D721Med (cell line): ENCODE measurements at places on chromosomes 5 and 9.

DNA sequence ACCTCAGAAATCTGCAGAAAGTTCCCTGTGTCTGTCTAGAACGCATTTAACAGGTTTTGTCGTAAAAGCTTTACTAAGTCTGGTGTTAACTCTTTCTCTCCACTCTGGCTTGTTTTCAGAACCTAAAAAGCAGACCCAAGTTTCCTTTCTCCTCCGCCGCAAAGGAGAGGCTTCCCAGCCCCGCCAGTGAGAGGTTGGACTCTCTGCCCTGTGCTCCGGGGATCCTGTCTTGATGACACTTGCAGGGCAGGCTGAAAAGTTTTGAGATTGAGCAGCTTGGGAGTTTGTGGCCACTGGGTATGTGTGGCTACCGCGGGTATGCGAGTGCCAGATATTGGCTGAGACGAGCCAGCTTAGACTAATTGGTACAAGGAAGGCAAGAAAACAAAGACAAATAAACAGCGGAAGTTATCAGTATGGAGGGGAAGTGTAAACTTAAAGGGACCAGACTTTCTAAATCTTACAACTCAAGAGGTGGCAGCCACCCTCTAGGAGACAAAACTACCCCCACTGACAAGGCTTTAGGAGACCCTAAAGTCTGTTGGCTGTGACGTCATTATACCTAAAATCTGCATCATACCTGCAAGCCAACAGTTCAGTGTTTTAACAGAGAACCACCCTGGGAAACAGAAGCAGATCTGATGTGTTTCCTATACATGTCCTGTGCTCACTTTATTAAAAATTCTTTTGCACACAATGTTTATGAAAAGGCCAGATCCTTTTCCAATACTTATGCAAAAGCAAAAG is 41.0 kb upstream of the PCDHB1 start:
- DNase-seq = no peak

DNA sequence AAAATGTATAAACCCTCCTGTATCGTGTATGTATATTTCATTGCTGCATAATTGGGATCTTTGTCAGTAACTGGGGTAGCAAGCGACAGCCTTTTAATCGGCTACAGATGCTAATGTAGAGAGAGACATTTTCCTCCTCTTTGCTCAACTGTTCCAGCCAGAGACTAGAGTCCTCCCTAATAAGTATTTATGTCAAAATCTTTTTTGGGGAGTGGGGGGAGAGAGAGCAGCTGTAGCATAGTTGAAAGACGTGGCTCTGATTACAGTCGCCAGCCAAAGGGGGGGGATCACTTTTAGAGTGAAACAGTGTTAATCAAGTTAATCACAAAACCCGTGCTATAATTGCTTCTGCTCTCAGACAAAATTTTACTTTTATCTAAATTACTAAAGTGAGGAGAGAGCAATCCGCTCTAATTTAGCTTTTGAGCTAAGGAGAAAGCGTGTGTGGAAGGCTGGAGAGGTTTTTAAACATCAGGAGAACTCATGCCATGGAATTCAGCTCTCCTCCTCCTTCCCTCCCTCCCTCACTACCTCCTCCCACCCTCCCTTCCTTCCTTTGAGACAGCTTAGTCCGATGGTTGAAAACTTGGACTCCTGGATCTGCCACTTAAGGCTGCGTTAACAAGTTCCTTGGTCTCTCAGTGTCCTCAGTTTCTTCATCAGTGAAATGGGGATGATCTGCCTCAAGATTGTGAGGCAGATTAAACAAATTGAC is 87.3 kb upstream of the ZNF618 start:
- no peak for DNase-seq

DNA sequence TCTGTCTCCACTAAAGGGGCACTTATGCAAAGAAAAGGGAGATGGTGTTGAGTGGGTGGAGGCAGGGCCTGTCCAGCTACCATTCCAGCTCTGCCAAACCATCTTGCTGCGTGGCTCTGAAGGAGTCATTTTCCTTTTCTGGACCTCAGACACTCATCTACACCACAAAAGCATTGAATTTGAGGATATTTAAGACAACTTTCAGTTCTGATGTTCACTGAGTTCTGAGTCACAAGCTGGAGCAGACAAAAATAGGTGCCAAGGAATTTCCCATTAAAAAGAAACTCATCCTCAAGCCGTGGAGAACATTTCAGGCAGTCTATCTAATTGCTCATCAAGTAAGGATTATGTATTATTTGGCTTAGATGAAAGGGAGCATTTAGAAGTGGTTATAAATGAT is 195.0 kb upstream of the TBC1D2 start:
- no peak for DNase-seq

- no peak for DNase-seq
Measured at GRCh38 chr5:31478901-31479300, 53.0 kb downstream of the DROSHA start.

DNA sequence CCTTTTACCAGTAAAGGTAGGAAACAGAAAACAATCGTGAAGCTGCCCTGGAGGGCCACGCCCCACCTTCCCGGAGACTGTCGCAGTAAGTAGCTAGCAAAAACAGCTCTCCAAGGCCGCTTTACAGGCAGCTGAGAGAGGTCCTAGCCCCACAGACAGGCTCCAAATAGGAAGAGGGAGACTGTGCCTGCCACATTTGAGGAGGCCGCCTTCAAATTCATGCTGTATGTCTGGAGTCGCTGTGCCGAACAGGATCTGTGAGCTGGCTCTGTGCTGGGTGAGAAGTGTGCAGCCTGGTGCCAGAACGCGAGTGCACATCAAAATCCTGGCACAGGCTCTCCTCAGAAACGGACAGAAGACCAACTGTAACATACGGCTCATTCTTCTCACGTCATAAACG is 582.2 kb downstream of the CETN3 start:
- DNase-seq = no peak

GRCh38 chr5:109450129-109450877 is 40.5 kb upstream of the PJA2 start:
- DNase-seq = no peak

- DNase-seq = no peak
Measured at GRCh38 chr5:127777957-127778356, 74.8 kb downstream of the CCDC192 start.

DNA sequence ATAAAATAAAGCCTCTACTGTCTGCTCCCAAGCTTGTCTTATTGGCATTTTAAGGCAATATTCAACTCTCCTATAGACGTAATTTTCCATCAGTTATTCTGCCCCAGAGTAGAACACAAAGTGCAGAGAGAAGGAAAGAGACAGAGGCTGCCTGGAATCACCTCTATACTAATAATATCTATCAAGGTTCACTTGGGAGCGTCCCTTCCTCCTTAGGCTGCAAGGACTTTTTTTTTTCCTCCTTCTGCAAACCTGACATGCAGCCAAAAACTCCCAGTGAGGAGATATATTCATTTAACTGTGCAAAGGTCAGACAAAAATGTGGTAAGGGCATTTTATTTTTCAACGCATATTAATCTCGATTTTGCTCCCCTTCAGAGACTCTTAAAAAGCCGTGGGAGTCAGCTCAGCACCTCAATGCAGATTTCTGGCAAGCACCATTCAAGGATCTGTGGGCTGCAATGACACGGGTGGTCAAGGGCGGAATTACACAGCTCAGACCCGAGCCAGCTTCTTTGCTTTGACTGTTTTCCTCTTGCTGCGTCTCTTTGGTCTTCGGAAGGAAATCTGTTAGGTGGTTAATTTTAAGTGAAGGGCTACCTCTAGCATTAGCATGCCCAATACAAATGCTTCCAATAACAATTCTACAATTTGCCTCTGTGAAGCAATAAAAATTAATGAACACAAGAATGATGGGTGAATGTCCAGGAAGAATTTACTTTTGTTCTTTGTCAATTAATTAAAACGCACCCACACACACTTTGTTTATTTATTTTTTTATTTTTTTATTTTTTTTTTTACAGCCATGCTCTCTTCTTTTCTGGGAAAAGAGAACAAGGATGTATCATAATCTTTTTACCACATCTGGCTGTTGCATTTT is 587.7 kb upstream of the GRAMD2B start:
- no peak for DNase-seq

GRCh38 chr9:106035806-106036205 is 341.5 kb downstream of the TMEM38B start:
- DNase-seq = no peak

GRCh38 chr5:62661126-62661525 is 82.5 kb downstream of the LRRC70 start:
- DNase-seq = no peak

GRCh38 chr5:41115281-41115680 is 44.1 kb upstream of the MROH2B start:
- DNase-seq = no peak

DNA sequence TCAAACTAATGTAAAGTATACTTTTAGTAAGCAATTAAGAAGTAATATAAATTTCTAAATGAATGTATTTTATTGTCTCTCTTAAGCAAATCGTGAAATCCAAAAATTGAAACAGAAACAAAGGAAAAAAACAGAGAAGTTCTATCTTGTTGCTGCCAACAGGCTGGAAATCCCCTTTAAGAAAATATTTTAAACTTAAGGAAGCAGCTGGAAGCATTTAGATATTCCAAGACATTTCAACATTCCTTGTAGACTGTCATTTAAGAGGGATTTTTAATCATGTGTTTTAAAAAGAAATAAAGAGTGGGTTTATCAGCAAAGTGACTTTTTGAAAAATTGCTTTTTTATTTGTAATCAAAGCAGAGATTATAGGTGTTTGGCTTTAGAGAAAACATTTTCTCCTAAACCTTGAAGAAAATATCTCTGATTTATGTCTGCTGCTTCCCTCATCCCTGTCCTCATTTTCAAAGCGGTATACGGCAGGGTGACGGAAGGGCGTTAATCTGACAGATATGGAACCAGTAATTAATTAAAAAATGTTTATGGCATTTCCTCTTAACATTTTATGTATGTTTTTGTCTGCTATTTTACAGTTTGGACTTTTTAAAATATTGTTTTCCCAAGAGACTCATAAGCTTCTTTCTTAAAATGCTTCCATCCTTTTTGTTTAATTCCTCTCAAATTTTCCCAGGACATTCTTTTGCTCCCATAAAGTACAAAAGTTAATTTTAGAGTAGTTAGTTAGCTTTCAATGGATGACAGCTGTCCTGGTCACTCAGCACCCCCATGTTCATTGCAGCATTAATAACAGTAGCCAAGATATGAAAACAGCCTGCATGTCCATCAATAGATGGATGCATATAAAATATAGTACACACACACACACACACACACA is 245.6 kb downstream of the LURAP1L start:
- DNase-seq = no peak

- no peak for DNase-seq
Measured at GRCh38 chr5:29085142-29085541, 2046.8 kb upstream of the CDH9 start.

GRCh38 chr9:20290257-20290656 is 332.0 kb downstream of the MLLT3 start:
- DNase-seq = no peak

- DNase-seq = no peak
Measured at GRCh38 chr5:18043344-18043743, 409.1 kb downstream of the TAF11L14 start.

GRCh38 chr5:28313953-28314352 is 1275.6 kb upstream of the CDH9 start:
- no peak for DNase-seq

DNA sequence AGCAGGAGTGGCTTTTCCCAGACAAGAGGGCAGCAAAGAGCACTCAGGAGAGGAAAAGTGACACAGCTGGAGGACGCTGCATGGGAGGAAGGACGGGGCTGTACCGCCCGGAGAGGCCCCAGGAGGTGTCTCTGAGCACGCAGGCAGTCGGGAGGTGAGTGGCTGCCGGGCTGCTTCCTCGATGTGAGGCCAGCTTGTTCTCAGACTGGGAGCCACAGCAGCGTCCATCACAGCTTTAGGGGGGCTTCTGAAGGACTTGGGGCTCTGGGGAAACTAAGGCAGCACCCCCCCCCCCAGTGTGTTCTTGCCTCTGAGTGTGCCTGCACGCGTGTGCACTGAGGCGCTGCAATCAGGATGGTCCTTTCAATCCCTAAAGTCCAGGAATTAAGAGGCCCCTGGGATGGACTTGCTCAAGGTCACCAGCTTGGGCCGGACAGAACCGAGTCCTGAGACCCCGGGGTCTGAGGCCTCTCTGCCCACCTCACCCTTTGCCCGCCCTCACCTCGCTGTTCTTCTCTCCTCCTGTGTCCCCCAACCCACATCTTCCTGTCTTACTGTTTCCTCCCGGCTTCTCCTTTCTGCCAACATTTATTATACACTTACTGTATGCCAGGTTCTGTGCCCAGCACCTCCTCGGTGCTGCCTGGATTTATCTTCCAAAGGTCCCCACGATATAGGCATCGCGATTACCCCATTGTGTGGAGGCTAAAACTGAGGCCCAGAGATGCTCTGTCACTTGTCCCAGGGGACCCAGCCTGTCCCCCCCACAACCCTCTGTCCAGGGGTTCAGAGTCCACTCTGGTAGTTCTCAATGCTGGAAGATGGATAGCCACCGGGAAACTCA is 32.9 kb downstream of the FAM163B start:
- DNase-seq = no peak

DNA sequence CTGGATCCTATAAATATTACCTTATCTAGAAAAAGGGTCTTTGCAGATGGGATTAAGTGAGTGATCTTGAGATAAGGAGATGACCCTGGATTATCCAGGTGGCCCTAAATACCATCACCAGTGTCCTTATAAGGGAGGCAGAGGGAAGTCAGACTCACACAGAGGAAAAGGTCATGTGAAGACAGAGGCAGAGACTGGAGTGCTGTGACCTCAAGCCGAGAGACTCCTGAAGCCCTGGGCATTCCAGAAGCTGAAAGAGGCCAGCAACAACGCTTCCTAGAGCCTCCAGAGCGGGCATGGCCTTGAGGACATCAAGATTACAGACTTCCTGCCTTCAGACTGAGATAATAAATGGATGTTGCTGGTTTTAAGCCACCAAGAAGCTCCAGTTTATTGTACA is 118.8 kb downstream of the ATPSCKMT start:
- no peak for DNase-seq

- no peak for DNase-seq
Measured at GRCh38 chr5:72478684-72479083, 28.5 kb downstream of the ZNF366 start.

- DNase-seq = no peak
Measured at GRCh38 chr5:140962190-140962589, 4.1 kb upstream of the PCDHAC2 start.

DNA sequence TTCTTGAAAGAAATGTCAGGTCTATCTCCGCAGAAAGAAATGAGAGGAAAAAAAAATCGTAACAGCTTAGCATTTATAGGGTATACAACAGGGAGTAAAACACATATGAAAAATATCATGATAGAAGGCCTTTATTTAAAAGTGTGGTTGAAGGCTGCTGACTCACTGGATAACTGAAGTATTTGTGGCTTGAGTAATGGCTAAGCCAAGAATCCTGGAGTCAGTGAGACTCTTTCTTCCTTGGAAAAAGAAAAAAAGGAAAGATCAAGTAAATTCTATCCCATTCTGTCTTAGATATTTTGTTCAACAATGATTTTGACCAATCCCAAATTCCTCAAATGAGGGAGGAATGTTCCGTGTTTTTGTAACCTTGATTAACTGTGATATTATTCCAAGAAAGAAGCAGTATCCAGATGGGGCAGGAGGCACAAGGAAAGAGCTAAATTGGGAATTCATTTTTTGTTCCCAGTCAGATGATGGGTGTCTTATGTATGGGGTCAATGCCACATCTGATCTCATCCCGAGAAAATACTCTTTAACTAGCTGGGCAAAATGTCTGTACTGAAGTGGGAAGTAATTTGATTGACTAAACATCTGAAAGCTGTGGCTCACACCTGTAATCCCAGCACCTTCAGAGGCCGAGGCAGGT is 64.3 kb upstream of the MYO10 start:
- DNase-seq = no peak

GRCh38 chr5:180007582-180007981 is 64.0 kb downstream of the RNF130 start:
- peak; percentile 38 for DNase-seq
